CD4-positive, CD25-positive, alpha-beta regulatory T cell (primary cell): ENCODE measurements at places on chromosomes 3 and 15.

- peak; percentile 49 for DNase-seq
These were observed 74.0 kb upstream of the TERB2 start for GRCh38 chr15:44882499-44882968.

- DNase-seq: no peak
These were observed 10.4 kb downstream of the SH2D7 start for GRCh38 chr15:78102741-78103140.

GRCh38 chr3:45937206-45938042, 5.8 kb upstream of the CXCR6 start:
- no peak for DNase-seq

DNA sequence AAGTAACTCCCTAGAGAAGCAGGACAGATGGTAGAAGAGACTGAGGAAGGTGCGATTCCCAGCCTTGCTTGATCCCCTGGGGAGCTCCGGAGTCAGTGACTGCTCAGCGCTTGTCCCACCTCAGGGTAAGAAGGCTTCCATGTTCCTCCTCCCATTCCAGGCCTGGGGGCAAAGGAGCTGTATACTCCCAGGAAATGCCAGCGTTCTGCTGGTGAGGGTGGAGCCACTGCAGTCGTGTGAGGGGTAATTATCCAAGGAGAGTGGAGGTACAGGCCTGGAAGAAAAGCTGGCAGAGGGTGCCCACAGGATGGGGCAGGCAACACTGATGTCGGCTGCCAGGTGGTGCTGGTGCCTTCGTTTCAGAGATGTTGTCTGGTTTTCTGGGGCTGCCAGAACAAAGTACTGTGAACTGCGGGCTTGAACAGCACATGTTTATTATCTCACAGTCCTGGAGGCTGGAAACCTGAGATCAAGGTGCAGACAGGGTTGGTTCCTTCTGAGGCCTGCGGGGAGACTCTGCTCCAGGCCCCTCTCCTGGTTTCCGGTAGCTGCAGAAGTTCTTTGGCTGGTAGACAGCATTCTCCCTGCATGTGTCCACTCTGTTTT, 12.1 kb upstream of the APBA2 start:
- peak; percentile 33 for DNase-seq

- DNase-seq: no peak
These were observed 42.2 kb upstream of the TMEM108 start for GRCh38 chr3:132995971-132996370.

- no peak for DNase-seq
These were observed 49.6 kb downstream of the MAP6D1 start for GRCh38 chr3:183775781-183776180.

DNA sequence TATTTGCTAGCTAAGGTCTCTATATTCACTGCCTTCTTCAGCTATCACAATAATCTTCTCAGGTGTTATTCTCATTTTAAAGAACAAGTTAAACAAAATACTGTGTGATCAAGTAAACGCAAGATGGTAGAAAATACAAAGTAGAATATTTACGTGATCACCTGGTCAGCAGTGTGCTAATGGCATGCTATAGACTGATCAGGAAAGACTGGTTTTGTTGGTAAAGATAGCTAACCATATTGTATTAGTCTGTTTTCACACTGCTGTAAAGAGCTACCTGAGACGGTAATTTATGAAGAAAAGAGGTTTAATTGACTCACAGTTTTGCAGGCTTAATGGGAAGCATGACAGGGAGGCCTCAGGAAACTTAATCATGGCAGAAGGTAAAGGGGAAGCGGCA, 50.4 kb downstream of the ZBTB38 start:
- DNase-seq: no peak

DNA sequence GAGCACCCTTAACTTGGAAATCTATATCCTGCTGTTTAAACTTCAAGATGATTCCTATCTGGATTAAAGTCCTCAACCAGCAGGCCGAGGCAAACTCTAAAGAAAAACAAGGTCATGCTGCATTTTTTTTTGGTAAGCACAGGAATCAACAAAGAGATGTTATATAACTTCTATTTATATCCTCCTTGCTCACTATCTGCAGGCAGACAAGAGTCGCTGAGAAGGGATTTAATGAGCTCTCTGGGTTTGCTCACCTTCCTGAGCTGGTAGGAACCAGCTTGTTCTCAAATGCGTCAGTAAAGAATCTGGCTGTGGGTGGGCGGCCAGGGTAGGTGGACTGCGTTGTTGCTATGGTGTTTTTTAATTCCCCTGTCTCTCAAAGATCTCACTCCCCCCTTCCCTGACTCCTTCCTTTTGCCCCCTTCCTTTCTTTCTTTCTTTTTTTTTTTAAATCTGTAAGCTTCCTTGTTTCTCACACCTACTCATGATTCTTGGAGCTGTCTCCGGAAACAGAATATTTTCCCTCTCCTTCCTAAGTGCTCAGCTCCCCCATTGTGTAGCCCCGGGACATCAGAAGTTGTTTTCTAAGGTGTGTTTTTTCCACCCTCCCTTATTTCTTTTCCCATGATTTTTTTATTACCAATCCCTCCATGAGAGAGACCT, 228.8 kb upstream of the BHLHE40 start:
- peak; percentile 9 for DNase-seq
